T-cell (primary cell): ENCODE measurements at places on chromosomes 6 and 20.

DNA sequence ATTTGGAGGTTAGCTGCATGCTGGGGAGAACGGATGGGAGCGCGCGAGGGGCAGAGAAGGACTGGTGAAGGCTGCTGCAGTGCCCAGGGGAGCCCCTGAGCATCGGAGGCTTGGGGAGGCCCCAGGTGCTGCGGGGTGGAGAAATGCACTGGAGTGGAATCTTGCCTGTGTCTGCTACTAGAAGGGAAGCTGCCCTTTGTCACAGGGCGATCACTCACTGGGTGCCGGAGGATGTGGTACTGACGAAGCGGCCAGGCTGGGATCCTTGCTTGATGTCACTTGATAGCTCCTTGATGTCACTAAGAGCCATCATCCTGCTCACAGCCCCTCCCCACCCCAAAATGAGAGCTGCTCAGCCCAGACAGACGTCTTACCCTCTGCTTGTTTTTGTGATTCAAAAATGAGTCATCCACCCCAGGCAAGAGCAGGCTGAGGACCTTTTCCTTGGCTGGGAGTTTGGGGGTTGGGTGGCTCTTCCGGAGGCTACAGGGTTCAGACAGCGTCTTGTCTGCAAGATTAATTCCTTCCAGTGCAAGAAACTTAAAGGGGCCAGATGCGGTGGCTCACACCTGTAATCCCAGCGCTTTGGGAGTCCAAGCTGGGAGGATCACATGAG lies 62.6 kb upstream of the PMEPA1 start:
- no peak for DNase-seq

DNA sequence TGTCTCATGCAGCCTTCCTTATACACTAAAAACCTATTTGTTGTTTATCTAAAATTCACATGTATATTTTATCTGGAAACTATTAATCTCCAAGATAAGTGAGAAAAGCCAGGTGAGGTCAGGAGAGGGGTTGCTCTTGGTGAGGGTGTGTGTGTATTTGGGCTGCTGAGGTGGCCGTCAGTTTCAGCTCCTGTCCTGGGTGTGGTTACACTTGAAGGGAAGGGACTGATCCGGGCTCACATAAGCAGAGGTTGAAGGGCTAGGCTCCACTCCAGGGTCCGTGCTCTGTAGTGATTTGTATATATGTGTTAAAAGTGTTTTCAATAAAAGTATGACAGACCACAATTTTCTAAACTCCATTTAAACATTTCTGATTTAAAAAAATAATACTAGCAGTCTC lies 13.5 kb upstream of the SNAI1 start:
- no peak for DNase-seq

DNA sequence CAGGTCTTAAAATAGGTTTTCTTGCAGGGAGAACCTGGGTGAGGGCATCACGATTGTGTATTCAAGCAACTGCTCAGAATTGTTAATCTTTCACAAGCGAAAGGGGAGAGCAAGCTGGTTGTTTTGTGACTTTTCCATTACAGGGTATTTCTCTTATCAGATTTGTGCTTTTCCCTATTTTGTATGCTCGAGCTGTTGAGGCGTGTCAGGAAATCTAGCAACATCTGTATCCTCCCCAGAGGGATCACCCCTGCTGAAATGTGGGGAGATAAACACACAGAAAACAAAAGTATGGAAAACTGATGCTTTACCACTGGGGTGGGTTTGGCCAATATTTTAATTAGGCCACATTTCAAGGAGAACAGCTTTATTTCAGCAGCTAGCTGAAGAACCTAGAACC lies 187.0 kb downstream of the DTNBP1 start:
- DNase-seq: no peak

DNA sequence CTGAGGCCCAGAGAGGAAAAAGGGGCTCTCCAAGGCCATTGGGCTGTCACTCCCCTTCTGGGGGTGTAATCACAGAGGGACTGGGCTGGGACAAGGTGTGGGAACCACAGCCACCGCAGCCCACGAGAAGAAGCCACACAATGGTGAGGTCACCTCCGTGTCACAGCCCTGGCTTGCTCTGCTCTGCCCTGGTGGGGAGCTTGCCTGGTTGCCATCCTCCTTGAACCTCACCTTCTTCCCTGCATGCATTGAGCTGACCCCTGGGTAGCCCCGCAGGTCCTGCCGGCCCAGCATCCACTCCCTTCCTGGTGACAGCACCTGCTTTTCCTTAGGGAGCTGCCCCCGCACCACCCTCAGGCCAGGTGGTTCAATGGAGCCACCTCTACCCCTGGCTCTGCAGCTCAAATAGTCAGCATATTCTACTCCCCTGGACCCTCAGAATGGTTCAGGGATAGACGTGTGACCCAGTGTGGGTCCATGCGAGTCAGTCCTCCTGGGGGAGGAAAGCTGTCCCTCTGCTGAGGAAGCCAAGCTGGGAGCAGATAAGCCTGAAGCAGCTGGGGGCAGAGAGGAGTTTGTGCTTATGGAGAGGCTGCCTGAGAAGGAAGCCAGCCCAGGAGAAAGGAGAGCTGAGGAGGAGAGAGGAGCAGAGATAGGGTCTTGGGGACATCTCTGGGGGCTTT lies 21.3 kb downstream of the RBM38 start:
- DNase-seq: no peak

DNA sequence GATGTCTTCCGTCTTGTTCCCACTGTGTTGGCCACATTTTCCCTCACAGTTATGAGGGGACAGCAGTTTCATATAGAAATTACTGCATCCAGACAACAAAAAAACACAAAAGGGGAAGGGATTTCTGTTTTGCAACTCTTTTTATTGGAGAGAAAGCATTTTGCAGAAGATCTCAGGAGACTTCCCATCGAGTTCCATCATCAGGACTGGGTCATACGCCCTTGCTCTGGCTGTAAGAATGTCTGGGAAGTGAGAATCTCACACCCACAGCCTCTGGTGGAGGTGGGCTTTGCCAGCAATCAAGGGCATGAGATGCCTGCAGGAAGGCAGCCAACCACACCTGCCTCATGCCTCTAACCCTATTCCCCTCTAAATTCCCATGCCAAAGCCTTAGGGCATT lies 5.8 kb upstream of the IGF2R start:
- DNase-seq: no peak

- peak; percentile 13 for DNase-seq
Measured at GRCh38 chr6:136549300-136550044, 750 bp downstream of the MAP7 start.

- no peak for DNase-seq
Measured at GRCh38 chr6:33820784-33821520, 17.1 kb upstream of the MLN start.

GRCh38 chr6:157017861-157018260 lies 240.7 kb downstream of the ARID1B start:
- DNase-seq: no peak

- no peak for DNase-seq
Measured at GRCh38 chr6:33952016-33952415, 148.2 kb upstream of the MLN start.

GRCh38 chr20:32179515-32179914 lies 28.0 kb downstream of the PLAGL2 start:
- DNase-seq: no peak

DNA sequence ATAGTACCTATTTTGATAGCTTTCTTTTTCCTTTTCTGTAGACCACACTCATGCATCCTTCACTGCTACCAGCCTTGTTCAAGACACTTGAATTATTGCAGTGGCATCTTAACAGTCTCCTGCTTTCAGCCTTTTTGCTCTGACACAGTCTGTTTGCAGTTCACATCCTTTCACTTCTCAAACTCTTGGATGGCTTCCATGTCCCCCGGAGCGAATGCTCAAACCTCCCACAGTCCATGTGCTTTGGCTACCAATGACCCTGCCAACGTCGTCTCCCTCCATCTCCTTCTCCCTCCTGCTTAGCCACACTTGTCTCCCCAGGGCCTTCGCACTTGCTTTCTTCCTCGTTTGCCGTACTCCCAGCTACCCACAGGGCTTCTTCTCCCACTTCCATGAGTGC lies 270.0 kb upstream of the ZFP64 start:
- DNase-seq: no peak

GRCh38 chr6:116290799-116291198 lies 11.1 kb upstream of the TSPYL1 start:
- DNase-seq: no peak

DNA sequence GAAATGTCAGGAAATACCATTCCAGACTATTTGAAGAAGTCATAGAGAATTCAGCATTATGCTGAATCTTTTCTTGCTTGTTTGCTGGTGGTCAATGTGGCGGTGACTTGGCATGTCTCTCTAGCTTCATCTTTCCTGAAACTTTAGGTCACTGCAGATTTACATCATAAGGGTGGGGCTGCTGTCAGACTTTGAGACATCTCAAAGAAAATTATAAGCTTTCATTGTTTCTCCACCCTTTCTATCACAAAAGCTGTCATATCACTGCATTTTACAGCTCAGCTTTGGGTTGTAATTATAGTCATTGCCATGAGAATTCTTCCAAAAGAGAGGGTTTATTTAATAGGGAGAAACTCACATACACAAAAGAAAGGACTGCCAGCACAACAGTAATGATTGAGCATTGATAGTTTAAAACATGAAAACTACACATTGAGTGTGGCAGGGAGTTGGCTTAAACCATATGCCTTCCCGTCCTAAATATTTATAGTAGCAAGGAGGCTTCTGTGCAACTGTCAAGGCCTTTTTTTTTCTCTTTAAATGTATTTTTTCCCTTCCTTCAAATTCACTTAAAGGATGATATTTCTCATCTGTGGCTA lies 44.7 kb upstream of the LRRC1 start:
- no peak for DNase-seq

DNA sequence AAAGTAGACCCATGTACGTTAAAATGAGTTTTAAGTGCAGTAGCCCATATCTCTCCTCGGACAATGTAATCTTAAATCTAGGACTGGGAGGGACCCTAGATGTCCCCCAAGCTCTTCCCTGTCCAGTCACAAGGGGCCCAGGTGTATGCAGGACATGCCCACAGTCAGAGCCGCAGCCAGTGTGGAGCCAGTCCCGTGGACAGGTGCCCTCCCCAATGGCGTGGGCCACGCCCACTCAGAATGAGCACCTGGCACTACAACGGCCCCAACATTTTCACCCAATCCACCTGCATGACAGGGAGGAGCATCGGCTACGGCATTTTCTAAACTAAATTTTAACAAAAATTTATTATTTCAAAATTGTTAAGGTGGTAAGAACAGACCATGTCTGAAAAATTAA lies 53.2 kb downstream of the WDR27 start:
- DNase-seq: no peak

DNA sequence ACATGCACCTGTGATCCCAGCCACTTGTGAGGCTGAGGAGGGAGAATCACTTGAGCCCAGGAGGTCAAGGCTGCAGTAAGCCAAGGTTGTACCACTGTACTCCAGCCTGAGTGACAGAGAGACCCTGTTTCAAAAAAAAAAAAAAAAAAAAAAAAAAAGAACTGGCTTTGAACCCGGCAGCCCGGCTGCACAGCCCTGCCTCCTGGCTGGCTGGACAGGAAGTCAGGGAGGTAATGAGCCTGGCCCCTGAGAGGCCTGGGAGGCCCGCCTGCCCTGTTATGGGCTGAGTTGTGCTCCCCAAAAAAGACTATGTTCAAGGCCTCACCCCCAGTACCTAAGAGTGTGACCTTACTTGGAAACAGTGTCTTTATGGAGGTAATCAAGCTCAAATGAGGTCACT lies 65.6 kb downstream of the ABHD12 start:
- no peak for DNase-seq

- DNase-seq: no peak
Measured at GRCh38 chr6:34638834-34639736, 57.5 kb downstream of the ILRUN start.

DNA sequence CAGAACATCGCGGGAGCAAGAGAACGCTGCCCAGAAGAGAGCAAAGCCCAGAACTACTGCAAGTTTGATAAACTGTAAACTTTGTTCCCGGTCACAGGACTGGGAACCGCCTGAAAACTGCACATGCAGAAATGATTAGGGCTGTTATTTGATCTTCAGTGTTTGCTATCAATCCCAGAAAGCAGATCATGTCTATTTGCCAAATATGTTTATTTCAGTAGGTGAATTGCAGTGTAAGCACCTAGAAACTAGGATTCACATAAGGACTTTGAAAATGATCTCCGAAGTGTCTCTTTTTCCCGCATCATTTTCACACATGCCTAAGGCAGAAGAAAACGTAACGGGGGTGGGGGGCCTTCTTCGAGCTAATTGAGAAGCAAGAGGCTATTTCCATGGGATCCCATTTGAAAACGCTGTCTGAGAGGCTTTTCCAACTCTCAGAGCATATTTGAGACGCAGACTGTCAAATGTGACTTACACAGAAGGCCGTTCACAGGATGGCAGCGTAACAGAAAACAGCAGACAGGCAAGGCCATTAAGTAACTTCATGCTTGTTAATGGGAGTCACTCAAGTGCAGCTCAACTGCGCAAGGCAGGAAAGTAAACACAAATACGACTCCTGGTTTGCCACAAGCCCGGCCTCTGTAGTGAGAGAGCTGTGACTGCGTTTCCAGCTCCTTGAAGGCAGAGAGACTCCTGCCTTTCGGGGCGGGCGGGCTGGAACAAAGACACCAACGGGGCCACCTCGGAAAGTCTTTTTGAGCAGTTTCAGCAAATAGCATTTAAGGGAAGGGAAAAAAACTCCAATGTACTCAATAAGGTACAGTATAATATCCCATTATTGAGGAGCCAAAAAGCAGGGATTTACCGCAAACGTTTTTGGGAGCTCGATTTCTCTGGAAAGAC lies 144.7 kb upstream of the ZNF217 start:
- DNase-seq: no peak

GRCh38 chr6:125759184-125759902 lies 9.9 kb downstream of the HEY2 start:
- DNase-seq: no peak

- DNase-seq: peak; percentile 40
Measured at GRCh38 chr6:105981002-105981887, 104.9 kb upstream of the PRDM1 start.

GRCh38 chr6:43972913-43973300 lies 154.3 kb downstream of the MRPL14 start:
- DNase-seq: no peak

- no peak for DNase-seq
Measured at GRCh38 chr20:63095718-63096654, 89.2 kb upstream of the BHLHE23 start.

DNA sequence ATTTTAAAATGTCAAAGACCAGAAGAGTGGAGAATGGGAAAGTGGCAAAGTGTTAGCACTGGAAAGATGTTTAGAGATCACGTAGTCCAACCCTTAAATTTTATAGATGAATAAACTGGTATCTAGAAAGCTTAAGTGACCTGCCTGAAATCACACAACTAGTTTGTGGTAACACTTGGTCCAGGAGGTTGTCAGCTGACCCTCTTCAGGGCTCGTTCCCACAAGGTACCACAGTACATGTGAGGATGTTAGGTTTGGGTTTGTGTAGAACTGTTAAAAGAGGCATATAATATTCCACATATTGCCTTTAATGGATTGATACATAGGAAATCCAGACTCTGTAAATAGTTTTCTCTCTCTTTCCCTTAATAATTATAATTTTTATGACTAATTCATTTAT lies 39.1 kb downstream of the ENPP1 start:
- DNase-seq: no peak

DNA sequence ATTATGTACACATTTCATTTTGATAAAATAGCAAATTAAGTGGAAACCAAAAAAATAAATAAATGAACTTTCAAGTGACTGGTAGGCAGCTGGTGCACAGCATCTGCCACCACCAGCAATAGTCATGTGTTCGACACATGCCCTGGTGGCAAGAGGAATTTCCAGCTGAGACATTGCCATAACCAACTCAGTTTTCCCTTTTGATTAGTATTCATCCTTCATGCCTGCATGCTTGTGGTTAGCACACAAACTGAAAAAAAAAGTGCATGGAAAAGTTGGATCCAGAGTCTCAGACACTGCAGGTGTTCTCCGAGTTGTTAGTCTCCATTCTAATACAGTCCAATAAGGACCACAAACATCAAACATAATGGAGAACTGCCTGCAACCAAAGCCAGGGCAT lies 156.0 kb upstream of the SOX4 start:
- DNase-seq: no peak
